Kidney epithelial cell (primary cell): ENCODE measurements at places on chromosomes 2 and 18. TPM values are rescaled to one million over a fixed set of nuclear protein-coding genes. Genes with fewer than 3 reads are reported as not detected.

- DNase-seq: no peak
Observed at GRCh38 chr2:12504443-12504842, 212.3 kb upstream of the TRIB2 start.

GRCh38 chr2:216777637-216778273, 82.1 kb downstream of the TNP1 start:
- DNase-seq: no peak

- no peak for DNase-seq
Observed at GRCh38 chr2:133591164-133591563, 22.9 kb upstream of the NCKAP5 start.

DNA sequence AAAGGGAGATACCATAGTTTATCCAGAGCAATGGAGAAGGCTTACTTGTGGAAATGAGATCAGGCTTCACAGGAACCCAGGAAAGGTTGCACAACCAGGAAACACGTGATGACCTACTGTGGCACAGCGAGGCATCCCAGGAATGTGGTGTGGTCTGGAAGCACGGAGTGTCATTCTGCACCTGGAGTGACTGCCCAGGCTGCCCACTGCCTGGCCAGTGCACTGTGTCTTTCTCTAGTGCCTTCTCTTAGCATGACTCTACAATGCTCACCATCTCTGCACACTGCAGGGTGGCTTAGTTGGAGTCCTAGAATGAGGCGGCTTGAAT, 48.9 kb downstream of the CHST9 start:
- peak; percentile 95 for DNase-seq

Gene TGFA
- total RNA-seq: 72.1 and 74.4 TPM in 2 replicates

GRCh38 chr2:224927646-224928173, 114.6 kb downstream of the DOCK10 start:
- DNase-seq: no peak

DNA sequence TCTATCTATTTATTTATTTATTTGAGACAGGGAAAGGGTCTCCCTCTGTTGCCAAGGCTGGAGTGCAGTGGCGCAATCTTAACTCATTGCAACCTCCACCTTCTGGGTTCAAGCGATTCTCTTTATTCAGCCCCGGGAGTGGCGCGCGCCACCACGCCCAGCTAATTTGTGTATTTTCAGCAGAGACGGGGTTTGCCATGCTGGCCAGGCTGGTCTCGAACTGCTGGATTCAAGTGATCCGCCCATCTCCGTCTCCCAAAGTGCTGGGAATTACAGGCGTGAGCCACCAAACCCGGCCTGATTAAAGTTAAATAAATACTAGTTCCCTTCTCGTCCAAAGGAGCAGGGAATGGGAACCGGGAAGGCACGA, 4.2 kb upstream of the CTDSP1 start:
- no peak for DNase-seq

DNA sequence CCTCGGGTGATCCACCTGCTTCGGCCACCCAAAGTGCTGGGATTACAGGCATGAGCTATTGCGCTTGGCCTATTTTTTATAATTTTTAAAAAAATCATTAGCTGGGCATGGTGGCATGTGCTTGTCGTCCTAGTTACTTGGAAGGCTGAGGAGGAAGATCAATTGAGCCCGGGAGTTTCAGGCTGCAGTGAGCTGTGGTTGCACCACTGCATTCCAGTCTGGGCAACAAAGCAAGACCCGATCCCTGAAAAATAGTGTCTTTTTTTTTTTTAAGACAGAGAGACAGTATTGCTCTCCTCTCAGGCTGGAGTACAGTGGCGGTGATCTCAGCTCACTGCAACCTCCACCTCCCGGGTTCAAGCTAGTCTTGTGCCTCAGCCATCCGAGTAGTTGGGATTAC, 4.8 kb downstream of the SSB start:
- no peak for DNase-seq

GRCh38 chr2:149561309-149561926, 26.2 kb downstream of the MMADHC start:
- DNase-seq: no peak

Gene FAM124B
- total RNA-seq: not detected in 2 replicates
